ENCODE measurements at places on chromosomes 4 and X.

GRCh38 chr4:38347251-38347650 is 316.7 kb upstream of the KLF3 start:
- no peak for DNase-seq

DNA sequence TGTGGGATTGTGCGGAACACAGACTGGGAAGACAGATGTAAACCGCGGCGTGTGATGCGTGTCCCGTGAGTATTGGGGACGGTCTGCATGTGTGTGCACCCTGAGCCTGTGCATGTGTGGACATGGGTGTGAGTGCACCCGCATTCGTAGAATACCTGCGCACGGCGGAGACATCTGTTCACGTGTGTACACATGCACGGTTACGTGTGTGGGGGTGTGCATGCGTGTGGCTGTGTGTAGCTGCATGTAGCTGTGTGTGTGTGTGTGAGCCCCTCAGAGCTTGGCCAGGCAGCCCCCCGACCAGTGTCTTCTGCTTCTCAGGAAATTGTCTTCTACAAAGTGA is 19.6 kb downstream of the ATP5ME start:
- no peak for DNase-seq

DNA sequence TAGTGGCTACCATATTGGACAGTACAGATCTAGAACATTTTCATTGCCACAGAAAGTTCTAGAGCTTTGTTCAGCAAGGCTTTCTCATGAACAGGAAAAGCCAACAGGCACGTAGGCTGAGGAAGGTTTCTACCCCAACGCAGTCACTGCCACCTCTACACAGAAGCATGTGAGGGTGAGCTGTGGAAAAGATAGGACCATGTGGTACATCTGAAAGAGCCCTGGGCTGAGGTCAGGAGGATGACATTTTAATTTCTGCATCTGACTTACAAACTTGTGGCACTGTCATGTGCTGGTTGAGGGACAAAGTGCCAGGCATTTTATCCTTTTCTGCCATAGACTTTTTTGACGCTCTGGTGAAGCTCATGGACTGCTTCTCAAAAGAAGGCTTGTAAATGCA is 454.2 kb downstream of the BCOR start:
- DNase-seq: no peak

DNA sequence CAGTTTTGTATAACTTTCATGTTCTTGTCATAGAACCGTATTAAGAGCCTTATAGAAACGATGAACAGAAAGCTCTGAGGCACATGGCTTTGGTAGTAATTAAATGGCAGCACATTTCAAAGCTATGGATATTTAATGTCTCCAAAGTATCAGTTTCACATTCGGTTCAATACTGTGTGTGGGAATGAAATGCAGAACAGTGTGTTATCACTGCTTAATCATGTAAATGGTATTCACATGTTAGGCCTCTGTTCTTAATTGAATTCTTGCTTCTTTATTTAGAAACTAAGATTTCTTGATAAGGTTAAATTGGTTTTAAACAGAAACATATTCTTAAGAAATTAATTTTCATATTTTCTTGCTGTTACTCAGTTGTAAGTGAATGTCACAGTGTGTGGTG is 701.0 kb upstream of the PITX2 start:
- DNase-seq: no peak

GRCh38 chrX:437661-438390 is 51.1 kb upstream of the PPP2R3B start:
- no peak for DNase-seq

Data from activated T-cell treated with anti-CD3 and anti-CD28 coated beads for 1 hour (primary cell).